ENCODE measurements at places on chromosomes 3 and 15.

- DNase-seq = no peak
These were observed 274.7 kb upstream of the CTNNB1 start for GRCh38 chr3:40924559-40925141.

GRCh38 chr3:31227131-31227562 lies 305.6 kb upstream of the STT3B start:
- no peak for DNase-seq

GRCh38 chr3:3141939-3142338 lies 15.2 kb downstream of the TRNT1 start:
- DNase-seq = no peak

DNA sequence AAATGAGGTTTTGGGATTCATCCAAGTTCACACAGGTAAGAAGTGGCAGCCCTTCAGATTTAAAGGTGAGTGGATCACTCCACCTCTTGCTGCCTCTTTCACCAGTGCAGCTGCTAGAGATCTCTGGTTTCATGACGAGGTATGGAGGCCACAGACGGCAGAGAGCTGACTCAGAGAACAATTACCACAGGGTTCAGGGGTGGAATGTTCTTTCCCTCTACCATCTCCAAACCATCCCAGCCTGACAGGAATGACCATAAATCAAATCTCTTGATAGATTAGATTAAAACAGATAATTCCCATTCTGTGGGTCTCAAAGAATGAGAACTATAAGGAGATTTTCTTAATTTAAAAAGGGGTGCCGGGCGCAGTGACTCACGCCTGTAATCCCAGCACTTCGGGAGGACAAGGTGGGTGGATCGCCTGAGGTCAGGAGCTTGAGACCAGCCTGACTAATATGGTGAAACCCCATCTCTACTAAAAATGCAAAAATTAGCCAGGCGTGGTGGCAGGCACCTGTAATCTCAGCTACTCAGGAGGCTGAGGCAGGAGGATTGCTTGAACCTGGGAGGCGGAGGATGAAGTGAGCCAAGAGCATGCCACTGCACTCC lies 174.2 kb upstream of the ATP11B start:
- no peak for DNase-seq

- DNase-seq = no peak
These were observed 2.6 kb upstream of the TBC1D2B start for GRCh38 chr15:78080088-78080460.

Data from spinal cord (tissue), 10 donors.